ENCODE measurements at places on chromosomes 11 and 22.

DNA sequence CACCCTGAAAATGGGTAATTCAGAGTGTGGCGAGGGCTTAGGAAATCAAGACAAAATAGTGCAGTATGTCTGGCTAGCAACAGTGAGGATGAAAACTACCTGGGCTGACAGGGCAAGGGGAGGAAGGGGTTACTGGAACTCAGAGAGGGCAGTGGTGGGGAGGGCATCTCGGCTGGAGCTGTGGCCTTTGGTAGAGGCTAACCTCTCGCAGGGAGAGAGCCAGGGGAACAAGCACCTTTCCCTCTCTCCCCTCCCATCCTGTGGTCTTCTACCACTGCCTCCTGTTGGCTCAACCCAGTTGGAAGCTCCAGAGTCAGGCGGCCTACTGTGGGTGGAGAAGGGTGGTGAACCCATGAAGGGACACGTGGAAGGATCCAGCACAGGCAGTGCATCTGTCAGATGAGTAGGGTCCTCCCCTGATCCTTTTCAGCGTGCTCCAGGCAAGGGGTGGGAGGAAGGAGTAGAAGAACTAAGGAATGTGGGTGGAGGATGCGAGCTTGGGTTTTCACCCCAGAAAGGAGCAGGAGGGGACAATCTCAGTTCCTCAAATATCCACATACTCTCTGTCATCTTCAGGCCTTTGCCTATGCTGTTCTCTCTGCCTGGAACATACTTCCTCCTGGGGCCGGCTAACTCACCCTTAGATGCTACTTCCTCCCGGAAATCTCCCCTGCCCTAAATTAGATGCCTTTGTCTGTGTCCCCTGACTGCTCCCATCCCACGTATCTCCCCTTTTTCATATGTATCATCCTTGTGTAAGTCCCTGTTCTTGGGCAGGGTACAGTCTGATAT is 6.2 kb upstream of the KCNE3 start:
- DNase-seq: no peak

GRCh38 chr11:13923182-13923581 is 39.3 kb upstream of the SPON1 start:
- DNase-seq: peak; percentile 82

GRCh38 chr11:119754656-119755355 is 25.8 kb upstream of the NECTIN1 start:
- no peak for DNase-seq

DNA sequence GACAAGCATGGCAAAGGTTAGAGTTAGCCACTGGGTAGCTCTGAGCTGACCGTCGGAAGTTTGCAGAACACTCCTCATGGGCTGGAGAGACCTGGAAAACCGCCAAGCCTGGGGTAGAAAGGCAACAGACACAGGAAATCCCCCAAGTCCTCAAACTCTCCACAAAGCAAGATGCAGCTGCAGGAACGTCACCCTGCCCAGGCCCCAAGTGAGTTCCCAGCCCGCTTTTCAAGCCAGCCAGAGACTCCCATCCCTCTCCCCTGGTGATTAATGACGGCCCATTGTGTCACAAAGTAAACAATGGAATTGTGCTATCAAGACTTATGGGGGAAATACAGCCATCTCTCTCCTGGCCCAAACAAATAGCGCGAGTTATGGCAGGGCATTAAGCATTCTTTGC is 633.0 kb downstream of the TBC1D22A start:
- no peak for DNase-seq

- DNase-seq: no peak
Observed at GRCh38 chr11:934527-934926, 8.9 kb downstream of the AP2A2 start.

GRCh38 chr22:50694099-50694605 is 21.5 kb downstream of the SHANK3 start:
- no peak for DNase-seq

GRCh38 chr11:43250309-43250708 is 61.5 kb upstream of the API5 start:
- DNase-seq: no peak

DNA sequence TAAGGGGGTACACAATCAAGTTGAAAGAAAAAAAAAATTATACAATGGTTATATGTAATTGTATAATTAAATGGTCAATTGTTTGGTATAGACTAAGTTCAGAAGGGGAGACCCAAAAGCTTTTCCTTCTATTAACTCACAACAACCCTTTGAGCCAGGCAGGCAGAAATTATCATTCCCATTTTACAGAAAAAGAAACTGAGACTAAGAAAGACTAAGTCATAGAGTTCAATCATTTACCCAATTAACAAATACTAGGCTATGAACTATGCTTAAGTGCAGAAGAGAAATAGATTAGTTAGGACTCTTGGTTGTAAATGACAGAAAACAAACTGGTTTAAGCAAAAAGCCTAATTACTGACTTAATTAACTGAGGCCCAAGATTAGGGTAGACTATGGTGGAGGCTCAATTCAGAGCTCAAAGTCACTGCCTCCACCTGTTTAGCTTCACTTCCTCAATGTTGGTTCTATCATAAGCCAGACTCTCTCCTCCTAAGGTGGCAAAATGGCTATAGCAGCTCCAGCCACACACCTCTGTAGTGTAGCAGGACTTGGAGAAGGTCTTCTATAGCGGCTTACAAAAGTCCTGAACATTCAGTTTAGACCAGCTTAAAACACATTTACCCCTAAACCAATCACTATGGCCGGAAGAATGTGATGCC is 34.2 kb downstream of the FAM168A start:
- DNase-seq: no peak

- DNase-seq: no peak
Observed at GRCh38 chr22:46696229-46696518, 41.9 kb downstream of the CERK start.

DNA sequence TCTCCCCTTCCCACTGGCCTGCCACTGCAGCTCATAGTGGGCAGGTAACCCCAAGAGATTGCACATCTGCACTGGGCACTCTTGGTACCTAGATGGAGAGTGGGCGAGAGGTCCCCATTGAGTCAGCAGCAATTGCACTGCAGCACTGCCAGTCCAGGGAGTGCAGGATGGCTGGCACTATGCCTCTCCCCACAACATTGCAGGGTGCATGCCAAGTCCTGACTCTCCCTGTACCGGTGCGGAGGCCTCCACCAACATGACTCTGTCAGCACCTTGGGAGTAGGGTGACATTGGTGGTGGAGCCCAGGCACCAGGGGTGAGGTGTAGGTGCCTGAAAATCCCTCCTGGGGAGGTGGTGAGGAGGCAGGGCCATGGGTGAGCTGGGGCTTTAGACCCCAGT is 82.2 kb downstream of the TRAF6 start:
- DNase-seq: no peak

DNA sequence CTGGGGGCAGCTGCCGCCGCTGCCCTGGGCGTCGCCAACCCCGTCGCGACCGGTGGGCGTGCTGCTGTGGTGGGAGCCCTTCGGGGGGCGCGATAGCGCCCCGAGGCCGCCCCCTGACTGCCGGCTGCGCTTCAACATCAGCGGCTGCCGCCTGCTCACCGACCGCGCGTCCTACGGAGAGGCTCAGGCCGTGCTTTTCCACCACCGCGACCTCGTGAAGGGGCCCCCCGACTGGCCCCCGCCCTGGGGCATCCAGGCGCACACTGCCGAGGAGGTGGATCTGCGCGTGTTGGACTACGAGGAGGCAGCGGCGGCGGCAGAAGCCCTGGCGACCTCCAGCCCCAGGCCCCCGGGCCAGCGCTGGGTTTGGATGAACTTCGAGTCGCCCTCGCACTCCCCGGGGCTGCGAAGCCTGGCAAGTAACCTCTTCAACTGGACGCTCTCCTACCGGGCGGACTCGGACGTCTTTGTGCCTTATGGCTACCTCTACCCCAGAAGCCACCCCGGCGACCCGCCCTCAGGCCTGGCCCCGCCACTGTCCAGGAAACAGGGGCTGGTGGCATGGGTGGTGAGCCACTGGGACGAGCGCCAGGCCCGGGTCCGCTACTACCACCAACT is 1.0 kb downstream of the FUT4 start:
- DNase-seq: no peak

GRCh38 chr22:37664249-37665101 is 6.0 kb downstream of the PDXP start:
- no peak for DNase-seq

DNA sequence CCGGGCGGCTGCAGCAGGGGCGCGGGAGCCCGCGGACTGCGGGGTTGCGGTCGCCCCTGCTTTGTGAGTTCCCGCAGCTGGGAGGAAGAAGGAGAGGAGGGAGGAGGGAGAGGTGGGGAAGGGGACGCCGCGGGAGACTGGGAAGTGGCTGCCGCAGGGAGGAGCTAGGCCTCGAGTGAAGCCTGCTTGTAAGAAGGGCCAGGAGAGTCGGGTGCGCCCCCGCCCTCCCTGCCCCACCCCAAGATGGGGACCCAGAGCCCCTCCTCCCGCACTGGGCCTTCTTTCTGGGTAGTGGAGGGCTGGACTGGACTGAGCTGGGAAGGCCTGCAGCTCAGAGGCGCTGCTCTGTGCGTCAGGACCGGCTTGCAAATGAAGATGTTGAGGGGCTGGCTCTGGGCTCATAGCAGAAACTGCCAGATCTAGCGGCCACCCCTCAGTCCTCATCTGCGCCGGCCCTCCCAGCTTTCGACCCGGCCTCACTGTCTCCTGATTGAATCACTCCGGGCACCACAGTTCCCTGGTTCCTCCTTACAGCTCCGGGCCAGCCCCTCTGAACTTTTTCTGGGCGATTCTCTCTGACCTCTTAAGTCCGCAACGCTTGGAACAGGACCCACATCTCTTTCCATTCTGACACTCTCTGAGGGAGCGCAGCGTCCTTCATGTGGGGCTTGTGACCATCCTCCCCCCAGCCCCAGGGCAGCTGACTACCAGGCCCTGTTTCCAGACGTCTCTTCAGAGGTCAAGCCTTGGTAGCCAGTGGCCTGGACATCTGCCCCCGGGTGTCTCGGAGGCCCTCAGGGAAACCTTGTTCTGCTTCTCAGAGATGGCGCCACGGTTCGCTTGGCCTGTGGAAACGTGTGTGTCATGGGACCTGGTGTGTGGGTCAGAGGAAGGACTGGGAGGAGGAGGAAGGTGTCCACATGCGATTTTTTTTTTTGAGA is 21.9 kb downstream of the SERPINH1 start:
- peak; percentile 18 for DNase-seq

- DNase-seq: no peak
Observed at GRCh38 chr11:70343636-70344035, 54.7 kb upstream of the CTTN start.

DNA sequence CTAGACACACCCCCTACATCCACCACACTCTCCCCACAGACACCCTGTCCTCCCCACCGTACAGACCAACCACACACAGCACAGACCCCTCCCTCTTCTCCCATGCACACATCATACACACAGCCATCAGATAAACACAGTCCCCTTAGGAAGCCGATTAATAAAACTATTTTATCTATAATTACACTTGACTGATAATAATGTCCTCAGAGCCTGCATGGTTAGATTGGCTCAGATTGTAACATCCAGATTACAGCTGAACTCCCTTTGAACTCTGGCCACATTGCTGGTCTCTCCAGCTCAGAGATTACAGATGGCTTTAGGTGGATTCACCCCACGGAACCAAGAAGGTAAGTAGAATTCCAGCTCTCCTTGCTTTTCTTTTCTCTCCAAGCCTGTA is 9.5 kb upstream of the ELF5 start:
- DNase-seq: no peak

DNA sequence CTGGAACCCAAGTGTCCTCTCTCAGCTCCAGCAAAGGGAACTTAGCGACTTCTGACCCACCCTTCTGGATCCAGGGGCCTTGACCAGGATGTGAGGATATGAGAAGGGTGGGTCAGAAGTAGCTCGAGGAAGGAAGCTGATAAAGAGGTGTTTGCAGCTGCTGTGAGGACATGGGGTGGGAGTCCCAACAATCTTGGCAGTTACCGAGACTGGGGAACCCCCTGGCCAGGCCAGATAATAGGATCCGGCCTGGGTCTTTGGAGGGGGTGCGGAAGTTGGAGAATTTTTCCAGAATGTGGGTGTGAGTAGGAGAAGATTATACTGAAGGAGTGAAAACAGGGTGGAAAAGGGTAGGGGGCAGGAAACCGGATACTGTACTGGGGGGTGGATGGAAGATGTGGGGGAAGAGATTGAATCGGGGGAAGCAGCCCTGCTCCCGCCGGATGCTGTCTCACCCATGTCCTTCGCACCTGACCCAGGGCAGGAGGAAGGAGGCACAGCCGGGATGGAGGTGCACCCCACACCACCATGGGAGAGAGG is 2.8 kb upstream of the MCAM start:
- DNase-seq: no peak

DNA sequence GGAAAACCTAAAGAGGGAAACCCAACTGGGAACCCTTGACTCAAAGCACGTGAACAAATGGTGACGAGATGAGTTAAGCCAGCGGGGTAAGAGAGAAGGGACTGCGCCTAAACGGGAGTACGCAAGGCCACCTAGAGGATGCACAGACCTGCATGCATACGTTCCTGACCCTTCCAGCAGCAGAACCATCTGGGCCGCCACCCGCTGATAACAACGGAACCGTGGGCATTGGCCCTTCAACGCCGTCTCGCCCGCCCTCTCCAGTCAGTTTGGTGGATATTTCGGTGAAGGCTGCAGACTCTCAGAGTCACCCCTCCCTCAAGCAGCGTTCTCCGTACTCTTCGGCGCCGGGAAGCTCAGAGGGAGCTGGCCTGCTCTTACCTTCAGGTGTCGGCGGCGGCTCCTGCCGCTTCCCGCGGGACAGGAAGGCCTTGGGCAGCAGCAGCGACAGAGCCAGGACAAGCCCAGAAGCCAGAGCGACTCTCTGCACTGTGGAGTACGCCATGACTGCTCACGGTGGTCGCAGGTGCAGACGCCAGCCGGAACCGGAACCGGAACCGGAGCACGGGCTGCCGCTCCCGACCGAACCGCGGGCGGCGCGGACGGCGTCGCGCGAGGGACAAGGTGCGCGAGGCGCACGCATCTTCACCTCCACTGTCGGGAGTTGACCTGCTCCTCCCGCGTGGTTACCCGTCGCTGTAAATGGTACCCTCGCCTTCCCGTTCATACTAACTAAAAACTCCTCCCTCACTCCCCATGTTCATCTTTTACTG is at the start of gene RIC3:
RIC3 (minus strand) TSS at position 541 of the 773 bp plus-strand sequence; CDS start at position 505, 36 bp downstream.
- no peak for DNase-seq

DNA sequence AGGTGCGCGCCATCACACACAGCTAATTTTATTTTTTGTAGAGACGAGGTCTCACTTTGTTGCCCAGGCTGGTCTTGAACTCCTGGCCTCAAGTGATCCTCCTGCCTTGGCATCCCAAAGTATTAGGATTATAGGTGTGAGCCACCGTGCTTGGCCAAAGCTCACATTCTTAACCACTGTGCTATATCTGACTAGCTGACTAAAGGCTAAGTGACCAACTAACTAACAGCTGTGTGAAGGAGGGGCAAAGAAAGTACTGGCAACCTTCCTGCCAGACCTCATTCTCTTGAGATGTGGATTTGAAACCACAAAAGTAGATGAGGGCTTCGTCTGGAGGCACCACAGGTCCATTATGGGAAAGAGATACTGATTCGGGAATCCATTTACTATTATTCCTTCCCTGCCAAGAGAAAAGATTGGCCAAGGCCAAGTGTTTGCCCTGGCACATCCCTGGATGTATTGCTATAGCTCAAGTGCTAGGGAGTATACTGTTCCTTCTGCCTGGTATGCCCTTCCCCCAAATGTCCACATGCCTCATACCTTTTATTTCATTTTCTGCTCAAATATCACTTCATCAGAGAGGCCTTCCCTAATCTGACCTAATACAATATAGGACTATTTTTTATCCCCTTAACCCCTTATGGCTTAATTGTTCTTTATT is 52.7 kb upstream of the RRM1 start:
- no peak for DNase-seq

- no peak for DNase-seq
Observed at GRCh38 chr22:26811647-26811992, 154.2 kb downstream of the MIAT start.

- DNase-seq: no peak
Observed at GRCh38 chr11:115471367-115471766, 32.8 kb downstream of the CADM1 start.

GRCh38 chr11:78112582-78113275 is 26.7 kb downstream of the ALG8 start:
- no peak for DNase-seq

- DNase-seq: no peak
Observed at GRCh38 chr11:68709062-68709461, 24.7 kb downstream of the GAL start.

Measured in LoVo (cell line).